ENCODE measurements at places on chromosomes 7 and 10.

DNA sequence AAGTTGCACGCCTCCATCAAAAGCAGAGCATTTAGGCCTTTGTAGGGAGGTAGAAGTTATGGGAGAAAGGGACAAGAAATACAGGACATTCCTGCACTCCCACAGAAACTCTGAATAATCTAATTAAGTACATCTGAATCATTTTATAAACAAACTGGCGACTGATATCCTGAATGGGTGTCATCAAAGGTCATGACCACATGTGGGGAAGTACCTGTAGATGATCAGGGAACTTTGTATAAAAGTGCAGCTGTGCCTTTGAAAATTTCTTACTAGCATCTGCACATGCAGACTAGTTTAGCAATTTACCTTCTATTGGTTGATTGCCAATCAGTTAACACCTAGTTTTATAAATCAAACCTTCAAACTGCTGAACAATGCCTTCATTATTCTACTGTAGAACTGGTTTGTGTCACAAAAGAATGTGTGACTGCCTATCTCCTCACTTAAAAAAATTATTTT is 17.1 kb downstream of the STEAP4 start:
- DNase-seq, result no peak

DNA sequence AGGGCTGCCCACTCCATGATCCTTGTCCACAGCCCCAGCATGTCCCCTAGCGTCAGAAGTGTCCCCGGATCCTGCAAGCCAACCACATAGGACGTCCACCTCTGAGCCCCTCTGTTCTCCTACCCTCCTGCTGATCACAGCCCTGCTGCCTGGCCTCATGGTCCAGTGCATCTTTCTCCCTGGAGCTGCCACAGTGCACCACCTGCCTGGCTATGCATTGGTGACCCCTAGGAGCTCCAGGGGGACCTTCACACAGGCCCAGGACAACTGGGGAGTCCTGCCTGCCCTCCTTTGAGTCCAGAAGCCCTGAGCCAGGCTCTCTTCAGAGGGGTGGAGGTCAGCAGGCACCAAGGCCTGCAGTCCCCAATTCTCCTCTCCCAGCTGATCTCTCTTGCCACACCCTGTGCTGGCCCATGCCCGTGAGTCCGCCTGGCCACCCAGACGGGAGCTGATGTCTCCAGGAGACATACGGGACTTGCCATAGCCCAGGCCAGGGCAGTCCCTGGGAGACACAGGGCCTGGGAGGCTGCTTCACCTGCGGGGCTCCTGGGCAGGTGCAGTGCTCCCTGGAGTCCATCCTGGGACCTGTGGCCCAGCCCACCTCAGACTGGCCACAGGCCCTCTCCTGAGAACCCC is 77.4 kb upstream of the RET start:
- no peak for DNase-seq

DNA sequence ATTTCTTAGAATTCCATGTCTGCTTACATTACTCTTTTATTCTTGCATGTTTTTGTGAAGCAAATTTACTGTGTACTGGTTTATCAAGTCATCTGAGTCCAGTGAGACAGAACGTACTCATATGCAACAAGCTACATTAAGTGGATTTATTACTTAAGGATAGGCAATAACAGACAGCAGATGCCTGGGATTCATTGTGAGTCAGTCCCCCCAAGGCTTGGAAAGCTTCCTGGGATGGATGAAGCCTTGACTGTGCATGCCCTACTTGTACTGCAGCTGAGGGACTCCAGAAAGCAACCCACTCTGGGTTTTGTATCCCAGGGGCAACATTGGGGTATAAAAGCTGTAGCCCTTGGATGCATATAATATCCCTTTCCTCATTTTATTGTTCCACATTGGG is 113.4 kb upstream of the RAB18 start:
- no peak for DNase-seq

GRCh38 chr10:123878666-123879303 is 12.8 kb downstream of the CPXM2 start:
- no peak for DNase-seq

DNA sequence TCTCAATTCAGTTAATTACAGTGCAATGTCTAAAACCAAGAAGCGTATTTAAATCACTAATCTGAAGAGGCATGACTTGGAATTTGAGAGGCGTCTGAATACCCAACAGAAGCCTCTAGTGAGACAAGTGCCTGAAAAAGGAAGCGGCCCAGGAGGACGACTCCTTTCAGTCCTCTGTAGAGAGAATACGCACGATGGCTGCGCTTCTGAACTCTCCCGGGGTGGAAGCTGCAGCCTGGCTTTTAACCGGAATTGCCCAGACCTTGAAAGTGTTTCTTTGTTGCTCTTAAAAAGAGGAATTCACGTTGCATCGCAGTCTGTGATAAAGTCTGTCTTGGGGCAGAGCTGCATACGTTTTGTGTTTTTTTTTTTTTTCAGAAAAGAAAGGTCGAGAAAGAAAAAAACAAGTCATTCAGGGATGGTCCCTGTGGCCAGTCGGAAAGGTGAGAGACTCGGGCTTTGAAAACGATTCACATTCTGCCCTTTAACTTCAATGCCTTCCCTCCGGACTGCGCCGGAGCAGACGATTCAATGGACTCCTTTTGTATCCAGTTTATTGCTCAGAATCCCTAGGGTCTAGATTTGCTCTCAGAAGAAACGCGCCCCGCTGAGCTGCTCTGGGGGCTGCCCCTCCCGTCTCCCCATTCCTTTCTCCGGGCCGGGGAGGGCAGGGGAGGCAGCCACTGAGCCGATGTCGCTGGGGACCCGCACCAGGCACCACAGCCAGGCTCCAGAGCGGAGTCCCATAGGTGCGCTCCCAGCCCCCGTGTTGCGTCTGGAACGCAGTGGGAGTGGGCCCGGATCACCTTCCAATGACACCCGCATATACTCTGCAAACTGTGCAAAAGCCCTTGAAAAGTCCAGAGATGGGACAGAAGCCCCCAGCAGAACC is 994 bp upstream of the PTF1A start:
- DNase-seq, result no peak

DNA sequence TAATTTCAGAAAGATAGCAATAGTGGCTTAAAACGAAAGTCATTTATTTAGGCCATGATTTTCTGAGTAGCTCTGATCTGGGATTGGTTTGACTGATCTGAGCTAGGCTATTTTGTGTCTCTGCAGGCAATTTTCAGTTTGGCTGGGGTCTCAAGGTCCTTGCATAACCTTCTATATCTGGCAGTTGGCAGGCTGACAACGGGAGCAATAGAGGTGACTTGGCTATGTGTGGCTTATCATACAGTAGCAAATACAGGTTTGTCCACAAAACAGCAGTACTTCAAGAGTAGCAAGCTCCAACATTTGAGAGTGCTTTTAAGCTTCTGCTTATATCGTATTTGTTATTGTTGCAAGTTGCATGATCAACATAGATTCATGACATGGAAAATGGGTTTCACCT is 1167.3 kb upstream of the CELF2 start:
- no peak for DNase-seq

DNA sequence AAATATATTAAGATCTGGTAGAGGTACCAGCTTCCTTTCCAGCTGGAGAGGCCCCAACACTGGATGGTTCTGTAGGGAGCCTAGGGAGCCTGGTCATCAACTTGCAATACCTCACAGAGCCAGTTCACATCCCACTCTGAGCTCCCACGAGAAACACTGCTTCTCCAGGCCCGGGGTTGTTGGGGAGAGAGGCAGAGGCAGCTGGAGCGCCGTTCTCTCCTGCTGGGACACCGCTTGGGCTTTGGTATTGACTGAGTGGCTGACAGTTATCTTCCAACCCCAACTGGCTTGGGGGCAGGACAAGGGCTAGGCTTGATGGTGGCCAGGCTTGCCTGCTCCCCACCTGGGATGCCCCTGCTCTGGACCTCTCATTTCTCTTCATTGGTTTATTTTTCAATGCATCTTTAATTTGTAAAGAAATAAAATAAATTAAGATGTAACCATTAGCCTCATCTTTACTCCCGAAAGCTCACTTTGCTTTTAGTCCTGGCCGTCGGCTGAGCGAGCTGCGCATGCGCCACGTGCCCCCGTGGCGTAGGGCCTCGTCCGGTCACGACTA is 10.0 kb upstream of the CHCHD1 start:
- no peak for DNase-seq

DNA sequence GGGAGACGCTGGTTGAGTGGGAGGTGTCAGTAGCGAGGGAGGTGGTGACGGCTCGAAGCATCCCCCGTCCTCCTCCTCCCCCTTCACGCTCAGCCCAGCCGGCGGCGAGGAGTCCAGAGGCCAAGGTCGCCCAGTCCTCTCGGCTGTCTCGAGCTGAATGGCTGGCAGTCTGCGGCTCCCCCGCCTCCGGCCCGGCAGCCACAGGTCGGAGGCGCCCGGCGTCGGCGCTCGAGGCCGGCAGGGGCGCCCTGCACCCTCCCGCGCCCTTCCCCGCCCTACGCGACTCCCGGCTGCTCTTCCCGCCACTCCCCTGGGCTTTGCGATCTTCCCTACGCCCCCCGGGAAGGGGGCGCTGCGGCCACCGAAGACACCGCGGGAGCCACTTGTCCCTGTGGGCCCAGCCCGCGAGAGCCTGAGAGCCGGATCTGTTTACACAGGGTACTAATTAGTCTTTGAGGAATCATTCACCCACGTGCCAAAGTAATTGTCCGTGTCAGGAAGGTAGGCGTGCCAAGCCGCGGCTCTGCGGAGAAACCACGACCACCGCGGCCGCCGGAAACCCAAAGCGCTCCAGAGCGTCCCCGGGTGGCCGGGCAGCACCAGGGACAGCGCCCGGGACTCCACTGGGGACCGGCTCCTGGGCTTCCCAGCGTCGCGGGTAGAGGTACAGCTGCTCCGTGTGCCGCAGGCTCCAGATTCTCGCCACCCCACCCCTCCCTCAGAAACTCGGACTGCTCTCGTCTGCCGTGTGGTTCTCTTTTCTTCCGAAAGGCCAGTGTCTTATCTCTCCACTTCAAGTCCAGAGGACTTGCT is at the start of gene NXPH1:
TSS of gene NXPH1 (plus strand) at position 133 of the 813 bp plus-strand sequence.
- DNase-seq, result no peak
